ENCODE measurements at places on chromosomes 16 and 17.

GRCh38 chr17:55458978-55459377 lies 37.3 kb upstream of the MMD start:
- peak; percentile 99 for ATAC-seq

DNA sequence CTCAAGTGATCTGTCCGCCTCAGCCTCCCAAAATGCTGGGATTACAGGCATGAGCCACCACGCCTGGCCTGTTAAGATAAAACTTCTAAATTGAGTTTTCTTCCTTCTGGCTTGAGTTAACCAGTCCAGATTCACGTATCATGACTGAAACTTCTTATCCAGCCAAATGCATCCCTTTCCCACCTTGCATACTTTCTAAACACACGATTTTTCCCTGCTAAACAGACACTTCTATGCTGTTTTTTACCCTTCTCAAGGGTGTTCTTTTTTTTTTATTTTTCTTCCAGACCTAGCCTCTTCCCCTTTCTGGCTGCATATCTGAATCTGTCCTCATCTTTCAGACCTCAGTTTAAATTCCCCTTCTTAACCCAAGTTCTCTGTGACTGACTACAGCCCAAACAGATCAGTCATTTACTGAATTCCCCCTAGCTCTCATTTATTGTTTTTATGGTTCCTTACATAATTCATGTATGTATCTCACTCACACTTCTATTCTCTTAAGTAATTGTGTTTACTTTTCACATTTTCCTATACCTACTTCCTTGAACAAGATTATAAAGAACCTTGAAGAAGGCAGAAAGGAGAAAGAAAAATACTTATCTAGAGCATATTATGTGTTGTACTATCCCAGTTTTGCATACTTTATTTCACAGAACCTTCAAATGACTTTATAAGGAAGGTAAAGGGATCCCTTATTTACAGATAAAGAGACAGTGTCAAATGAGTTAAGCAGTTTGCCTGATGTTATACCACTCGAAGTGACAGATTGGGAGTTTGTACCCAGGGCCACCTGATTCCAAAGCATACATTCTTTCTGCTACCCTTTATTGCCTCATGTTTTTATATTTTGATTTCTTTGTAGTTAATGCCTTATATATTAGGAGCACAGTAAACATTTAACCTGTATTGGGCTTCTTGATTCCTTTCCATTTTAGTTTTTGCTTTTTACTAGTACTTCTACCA lies 5.2 kb downstream of the EVI2B start:
- peak; percentile 81 for ATAC-seq

- no peak for ATAC-seq
These were observed 6.8 kb upstream of the CLUH start for GRCh38 chr17:2718150-2718938.

- ATAC-seq: peak; percentile 53
These were observed 102.9 kb upstream of the TMEM97 start for GRCh38 chr17:28216052-28216451.

- ATAC-seq: no peak
These were observed 7.0 kb downstream of the ZNF843 start for GRCh38 chr16:31435341-31436220.

DNA sequence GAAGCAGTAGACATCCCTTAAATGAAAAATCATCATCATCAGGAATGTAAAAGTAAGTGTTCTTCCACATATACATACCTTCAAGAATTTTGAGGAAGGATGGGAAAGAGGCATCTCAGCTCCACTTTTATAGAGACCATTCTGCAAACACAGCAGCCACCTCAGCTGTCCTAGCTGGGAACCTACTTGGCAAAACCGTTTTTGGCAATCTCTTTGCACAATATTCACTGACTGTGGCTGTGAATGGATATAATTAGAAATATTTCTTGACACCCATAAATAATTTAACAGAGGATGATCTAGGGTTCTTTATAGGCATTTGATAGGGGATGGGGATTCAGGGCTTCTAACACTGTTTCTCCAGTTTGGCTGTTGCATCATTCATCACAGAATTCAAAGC lies at the start of gene MYH4:
TSS of gene MYH4 (minus strand) at position 101 of the 400 bp plus-strand sequence. CDS start 2,814 bp downstream, outside the sequence.
- ATAC-seq: no peak

DNA sequence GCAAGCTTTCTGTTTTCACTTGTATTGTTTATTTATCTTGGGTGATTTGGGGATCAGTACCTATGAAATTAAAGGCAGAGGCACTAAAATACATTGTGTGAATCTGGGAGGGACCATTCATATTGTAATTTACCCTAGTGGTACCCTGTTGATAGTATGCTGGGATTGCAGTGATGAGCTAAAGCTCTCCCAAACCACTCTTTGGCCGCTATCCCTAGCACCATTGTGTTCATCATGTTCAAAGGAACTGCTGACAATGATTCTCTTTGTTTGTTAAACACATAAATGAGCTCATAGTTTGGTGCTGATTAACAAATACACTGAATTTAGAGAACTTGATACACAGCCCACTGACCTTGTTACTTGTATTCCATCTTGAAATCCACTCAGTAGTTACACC lies 1469.8 kb downstream of the CDH11 start:
- no peak for ATAC-seq

- ATAC-seq: no peak
These were observed 184.5 kb downstream of the TANC2 start for GRCh38 chr17:63150490-63150889.

DNA sequence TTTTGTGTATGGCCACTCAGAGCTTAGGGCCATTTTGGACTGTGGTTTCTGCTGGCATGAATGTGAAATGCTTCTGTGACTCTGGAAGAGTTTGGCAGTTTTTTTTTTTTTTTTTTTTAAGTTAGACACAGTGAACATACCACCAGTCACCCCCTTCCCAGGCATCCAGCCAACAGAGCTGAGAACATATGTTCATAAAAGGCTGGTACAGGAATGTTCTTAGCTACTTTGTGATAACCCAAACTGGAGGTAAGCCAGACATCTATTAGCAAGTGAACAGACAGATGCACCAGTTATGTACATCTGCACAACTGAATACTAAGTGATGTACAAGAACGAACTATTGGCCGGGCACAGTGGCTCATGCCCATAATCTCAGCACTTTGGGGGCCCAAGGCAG lies 92.7 kb downstream of the ABCC1 start:
- no peak for ATAC-seq

GRCh38 chr16:55773859-55774549 lies 58.9 kb downstream of the CES1 start:
- no peak for ATAC-seq

- ATAC-seq: peak; percentile 68
These were observed 5.5 kb upstream of the SECTM1 start for GRCh38 chr17:82338858-82339633.

DNA sequence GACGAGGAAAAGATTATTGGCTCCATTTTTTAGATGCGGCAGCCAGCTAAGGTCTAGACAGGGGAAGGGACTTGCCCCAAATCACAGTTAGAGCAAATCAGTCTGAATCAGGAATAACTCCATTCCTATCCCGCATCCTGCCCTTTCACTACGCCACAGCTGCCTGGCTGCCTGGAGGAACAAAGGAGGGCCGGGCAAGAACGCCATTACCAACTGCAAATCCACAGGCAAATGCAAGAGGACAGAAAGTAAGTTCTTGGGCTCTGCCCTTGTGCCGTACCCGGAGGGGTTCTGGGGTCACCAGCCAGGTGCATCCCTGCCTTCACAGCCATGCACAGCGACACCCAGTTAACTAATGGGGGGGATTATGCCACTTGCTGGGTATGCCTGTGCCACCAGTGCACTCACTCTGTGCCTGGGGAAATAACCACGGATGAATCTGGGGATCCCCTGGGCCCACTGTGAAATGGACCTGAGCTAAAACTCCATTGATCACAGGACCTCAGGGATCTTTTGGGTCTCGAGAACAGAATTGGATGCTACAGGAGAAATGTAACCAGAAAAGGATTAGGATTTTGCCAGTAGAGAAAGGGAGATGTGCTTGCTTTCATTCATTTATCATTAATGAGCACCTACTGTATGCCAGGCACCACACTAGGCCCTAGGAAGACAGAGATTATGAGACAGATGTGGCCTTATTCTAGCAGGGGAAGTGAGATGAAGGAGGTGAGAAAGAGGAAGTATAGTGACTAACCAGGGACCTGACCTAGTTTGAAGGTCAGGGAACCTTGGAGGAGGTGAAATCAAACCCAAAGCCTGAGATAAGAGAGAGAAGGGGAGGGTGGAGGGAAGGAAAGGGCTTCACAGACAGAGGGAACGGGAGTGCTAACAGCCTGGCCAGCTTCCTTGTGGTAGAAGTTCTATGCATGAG lies 17.7 kb downstream of the BCL7C start:
- ATAC-seq: peak; percentile 72

DNA sequence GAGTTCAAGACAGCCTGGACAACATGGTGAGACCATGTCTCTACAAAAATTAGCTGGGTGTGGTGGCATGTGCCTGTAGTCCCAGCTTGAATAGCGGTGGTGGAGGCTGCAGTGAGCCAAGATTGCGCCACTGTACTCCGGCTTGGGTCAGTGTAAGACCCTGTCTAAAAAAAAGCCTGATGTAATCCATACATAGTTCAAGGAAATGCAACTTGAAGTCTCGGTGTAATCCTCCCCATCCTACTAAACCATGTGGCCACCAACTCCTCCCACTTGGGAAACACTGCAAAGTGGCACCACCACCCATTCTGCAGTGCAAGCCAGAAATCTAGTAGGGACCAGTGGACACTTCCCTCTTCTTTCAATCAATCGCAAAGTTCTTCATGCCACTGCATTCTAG lies 5.4 kb upstream of the KPNB1 start:
- ATAC-seq: no peak

- no peak for ATAC-seq
These were observed 27.9 kb downstream of the MBTD1 start for GRCh38 chr17:51231999-51232398.

DNA sequence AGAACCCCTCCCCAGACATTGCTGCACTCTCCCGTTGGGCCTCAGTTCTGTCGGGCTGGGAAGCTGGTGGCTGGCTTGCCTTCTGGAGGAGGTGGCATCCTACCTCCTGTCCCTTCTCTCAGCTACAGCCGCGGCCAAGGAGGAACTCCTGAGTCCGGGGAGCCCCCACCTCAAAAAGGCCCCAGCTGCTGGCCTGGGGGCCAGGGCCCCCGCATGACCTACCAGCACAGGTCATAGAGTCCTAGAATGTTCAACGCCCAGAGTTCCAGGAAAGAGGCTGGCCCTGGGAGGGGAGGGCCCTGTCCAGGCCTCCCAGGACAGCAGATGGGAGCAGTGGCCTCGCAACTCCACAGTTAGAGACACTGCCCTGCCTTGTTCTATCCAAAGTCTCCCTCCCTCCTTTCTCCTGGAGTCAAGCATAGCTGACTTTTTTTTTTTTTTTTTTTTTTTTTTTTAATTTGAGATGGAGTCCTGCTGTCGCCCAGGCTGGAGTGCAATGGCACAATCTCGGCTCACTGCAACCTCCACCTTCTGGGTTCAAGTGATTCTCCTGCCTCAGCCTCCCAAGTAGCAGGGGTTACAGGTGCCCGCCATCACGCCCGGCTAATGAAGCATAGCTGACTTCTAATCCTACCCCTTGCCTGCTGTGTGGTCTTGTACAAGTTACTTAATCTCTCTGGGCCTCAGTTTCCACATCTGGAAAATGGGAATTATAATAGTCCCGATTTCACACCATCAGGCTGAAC lies 7.1 kb downstream of the CARHSP1 start:
- no peak for ATAC-seq

- no peak for ATAC-seq
These were observed 5.6 kb downstream of the TMEM238L start for GRCh38 chr17:10798332-10798749.

- ATAC-seq: no peak
These were observed 7.0 kb downstream of the PHF12 start for GRCh38 chr17:28944343-28944742.

- no peak for ATAC-seq
These were observed 94.3 kb downstream of the CYLD start for GRCh38 chr16:50836121-50836621.

DNA sequence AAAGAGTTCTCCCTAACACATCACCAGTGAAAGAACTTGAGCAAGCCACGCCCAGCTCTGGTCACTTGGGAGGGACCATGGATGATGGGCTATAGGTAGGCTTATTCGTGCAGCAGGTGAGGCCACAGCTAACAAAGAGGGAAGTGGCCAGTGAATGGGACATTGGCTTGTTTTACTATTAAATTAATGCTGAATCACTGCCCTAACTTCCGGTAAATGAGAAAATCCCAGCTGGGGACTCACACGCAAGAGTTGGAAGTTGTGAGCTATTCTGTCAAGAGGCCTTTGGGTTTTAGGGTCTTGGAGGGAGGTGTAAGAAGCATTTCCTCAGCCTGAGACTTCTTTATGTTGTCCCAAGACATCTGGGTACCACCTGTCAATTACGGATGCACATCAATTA lies 315.3 kb downstream of the XYLT1 start:
- no peak for ATAC-seq

DNA sequence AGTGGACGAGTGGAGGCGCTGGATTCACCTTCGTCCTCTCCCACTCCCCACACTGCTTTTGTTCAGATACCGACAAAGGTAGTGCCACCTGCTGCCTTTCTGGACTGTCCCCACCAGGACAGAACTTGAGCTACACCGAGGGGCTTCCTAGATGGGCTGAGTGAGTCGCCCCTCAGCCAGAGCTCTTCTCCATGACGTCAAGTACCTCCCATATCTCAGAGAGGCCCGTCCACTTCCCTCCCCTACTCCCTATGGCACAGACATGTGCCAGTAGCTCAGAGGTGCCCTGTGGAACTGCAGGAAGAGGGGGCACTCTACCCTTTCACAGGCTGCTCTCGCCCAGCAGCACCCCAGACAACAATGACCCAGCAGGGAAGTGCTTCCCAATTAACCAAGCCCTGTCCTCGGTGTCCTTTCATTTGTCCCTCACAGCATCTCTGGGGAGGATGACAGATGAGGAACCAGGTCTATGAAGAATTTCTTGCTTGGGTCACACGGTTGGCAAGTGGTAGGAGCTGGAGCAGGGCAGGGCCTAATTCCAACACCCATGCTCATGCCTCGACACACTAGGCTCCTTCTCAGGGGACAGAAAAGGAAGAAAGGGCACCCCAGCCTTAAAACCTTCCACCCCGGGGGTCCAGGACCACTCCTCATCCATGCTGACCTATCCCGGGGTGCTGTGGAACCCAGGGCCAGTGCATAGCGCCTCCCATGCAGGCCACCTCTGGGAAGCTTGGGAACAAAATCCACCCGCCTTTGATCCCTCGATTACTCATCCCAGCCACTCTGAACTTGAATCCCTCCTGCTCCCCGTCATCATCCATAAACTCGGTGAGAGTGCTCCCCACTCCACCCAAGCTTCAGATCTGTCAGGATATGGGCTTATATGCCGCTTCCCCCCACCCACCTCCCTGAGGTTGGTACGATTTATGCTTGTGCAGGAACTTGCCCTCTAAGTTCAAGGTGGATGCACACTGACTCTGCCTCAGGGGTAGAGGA lies 51.7 kb downstream of the WNT3 start:
- no peak for ATAC-seq

Measured in activated T-helper 17 cell treated with anti-CD3 and anti-CD28 coated beads, Interleukin-2, amount 50 U/mL, for 72 hours (primary cell).